ENCODE measurements at places on chromosomes 4 and X.
A peak's percentile ranks its signal among the peaks of the same experiment; 100 is the strongest.

DNA sequence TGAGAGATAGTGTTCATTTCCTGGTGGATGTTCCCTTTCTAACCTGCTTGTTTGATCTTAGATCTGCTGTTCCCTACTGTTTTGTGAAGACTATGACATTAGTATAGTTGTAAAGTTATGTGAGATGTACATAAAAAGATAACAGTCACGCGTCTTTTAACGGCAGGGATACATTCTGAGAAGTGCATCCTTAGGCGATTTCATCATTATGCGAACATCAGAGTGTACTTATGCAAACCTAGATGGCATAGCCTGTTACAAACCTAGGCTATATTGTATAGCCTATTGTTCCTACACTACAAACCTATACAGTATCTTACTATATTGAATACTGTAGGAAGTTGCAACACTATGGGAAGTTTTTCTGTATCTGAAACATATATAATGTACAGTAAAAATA, 50.4 kb downstream of the MCUB start:
- no peak for DNase-seq

DNA sequence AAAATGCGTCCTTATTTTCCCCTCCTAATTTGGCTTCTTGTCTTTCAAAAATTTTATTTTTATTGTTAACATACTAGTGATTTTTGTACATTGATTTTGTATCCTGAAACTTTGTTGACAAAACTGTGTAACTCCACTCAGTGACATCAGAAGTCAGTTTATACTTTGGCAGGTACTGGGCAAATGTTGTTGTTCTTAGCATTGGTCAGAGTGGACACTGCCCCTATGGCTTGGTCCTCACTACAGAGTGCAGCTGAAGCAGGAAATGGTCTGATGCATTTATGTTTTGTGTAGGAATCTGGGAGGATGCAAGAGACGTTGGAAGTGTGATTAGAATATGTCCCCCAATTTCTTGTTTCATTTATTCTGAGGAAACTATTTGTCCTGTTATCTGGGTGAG, 205.5 kb upstream of the CENPE start:
- no peak for DNase-seq

GRCh38 chrX:39855748-39856129, 242.0 kb downstream of the BCOR start:
- no peak for DNase-seq

DNA sequence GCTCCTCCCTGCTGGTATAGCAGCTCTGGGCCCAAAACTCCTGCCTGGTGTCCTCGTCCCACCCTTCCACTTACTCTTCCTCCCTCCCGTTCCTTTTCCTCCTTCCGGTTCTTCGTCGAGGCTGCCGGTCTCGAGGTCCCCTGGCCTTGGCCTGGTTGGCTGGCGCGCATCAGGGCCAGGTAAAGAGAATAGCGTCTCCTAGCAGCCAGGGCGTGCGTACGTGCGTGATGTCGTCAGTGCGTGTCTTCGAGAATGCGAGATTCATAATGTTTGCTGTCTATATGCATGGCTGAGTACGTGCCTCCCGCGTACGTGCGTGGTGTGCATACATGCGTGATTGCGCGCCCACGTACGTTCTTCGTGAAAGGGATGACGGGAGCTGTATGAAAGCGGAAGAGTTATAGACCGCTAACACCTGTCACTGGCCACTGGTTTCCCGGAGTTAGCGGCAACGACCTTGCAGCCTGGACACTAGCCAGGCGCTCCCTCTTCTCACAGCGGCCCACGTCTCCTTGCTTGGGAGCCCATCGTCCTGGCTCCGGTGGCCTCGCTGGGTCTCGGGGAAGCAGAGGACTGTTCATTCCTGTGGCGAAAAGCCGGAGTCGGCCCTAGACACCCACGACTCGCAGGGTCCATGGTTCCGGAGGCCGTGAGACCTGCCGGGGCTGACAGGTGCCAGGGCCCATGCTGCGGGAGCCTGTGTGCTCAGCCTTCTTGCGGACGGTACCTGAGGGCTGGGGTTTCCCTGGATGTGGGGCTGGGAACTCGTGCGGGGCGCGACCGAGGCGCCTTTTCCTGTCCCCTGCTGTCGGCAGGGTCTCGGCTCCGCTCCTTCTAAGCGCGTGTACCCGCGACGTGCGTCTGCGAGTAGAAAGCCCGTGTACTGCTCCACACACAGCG, at the start of gene EOLA1:
Gene EOLA1 (plus strand): TSS at position 392 of the 900 bp plus-strand sequence. CDS start 4,619 bp downstream, outside the sequence.
- DNase-seq = peak; percentile 93

- no peak for DNase-seq
Measured at GRCh38 chr4:100042711-100043110, 92.6 kb upstream of the H2AZ1 start.

DNA sequence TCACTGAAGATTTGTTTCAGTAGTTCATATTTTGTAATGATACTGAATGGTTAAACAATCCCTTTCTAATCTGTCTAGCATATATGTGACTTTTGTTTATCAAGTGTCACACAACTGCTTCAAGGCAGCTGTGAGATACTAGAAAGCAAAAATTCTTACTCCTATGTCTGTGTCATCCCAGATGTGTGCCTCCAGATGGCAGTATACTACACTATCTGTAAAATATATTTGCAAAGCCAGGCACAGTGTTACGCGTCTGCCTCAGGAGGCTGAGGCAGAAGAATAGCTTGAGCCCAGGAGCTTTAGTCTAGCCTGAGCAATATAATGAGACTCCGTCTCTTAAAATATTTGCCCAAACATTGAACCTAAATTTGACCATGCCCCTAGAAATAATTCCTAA, 4.0 kb downstream of the NUDT10 start:
- DNase-seq = no peak

- no peak for DNase-seq
Measured at GRCh38 chr4:142554412-142554811, 291.7 kb downstream of the INPP4B start.

- peak; percentile 45 for DNase-seq
Measured at GRCh38 chr4:8585186-8585585, 5.0 kb downstream of the GPR78 start.
